ENCODE measurements at places on chromosomes 6 and 20.

- no peak for DNase-seq
Measured at GRCh38 chr6:155523821-155524651, 68.4 kb upstream of the NOX3 start.

DNA sequence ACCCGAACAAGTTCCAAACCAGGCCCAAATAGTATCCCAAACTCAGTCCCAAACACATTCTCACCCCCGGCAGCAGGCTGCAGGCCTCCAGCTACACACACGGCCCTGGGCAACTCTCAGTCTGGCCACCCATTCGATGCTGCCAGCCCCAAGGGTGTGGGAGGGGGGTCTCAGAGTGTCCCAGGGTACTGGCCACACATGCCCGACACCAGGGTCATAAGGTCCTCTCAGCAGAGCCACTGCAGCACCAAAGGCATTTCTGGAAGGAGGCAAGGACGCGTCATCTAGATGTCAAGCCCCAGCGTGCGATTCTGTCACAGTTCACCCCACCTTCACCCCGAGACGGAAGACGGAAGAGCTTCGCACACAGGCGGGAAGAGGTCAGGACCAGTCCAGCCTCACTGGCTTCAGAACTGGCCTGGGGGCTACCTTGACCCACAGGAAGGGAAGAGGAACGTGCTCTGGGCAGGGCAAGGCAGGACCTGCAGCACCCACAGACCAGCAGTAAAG lies 9.5 kb downstream of the MYL9 start:
- DNase-seq = no peak

DNA sequence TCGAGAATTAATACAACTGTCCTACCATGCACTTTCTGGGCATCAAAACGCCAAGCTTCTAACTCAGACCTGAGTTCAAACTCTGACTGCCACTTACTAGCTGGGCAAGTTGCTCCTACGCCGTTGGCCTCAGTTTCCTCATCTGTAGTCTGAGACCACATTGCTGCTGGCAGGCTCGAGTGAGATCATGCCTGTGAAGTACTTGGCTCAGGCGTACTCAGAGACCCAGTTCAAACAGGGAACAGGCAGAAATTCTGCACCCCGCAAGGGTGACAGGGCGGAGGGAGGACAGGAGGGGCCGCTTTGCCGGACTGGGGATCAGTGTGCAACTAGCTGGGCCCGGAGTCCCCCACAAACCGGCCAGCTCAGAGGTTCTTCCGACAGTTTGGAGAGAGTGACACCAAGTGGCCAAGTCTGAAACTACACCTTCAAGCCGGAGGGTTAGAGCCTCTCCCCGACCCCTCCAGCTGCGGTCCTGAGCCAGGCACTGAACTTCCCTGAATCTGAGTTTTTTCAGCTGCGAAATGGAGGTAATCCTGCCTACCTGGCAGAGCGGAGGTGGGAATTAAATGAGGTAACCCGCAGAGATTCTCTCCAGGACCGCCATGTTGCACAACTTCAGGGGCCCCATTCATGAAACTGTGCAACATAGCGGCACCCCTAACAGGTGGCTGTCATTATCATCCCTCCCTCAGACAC lies 46.0 kb upstream of the PTPN1 start:
- no peak for DNase-seq

DNA sequence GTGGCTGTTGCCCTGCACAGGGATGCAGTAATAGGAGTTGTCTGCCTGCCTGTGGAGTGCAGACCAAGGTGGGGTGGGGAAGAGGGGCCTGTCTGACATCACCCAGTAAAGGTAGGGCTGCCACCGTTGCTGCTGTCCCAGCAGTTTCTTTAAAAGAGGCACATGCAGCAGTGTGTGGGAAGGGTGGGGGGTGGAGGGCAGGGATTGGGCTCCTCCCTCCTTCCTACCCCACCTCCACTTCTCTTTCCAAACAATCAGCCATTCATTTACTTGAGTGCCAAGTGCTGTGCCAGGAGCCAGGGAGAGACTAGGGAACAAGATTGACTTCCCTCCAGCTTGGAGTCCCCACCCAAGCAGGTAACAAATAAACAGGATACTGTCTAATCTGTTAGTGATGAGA lies 66.8 kb upstream of the MYL9 start:
- DNase-seq = no peak

- no peak for DNase-seq
Measured at GRCh38 chr6:40552941-40553340, 34.2 kb downstream of the LRFN2 start.

GRCh38 chr6:129473546-129473945 lies 236.4 kb downstream of the ARHGAP18 start:
- no peak for DNase-seq

DNA sequence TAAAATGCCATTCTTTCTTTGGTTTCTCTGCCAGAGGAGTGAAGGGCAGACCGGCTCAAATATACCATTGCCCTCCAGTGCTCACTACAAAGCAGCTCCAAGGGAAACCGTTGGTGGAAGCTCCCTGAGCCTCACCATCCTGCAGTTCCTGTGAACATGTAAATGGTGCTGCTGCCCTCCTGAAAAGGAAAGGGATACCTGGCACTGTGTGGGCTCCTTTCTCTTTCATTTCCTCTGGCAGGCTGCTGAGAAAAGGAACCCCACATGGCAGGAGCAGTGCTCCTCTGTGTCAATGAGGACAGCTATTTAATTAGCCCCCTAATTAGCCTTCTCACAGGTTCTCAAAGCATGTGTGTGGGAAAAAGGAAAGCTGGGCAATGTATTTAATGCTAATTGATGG lies 142.5 kb downstream of the KLHL32 start:
- no peak for DNase-seq

GRCh38 chr20:44142413-44142812 lies 44.6 kb downstream of the JPH2 start:
- DNase-seq = no peak

DNA sequence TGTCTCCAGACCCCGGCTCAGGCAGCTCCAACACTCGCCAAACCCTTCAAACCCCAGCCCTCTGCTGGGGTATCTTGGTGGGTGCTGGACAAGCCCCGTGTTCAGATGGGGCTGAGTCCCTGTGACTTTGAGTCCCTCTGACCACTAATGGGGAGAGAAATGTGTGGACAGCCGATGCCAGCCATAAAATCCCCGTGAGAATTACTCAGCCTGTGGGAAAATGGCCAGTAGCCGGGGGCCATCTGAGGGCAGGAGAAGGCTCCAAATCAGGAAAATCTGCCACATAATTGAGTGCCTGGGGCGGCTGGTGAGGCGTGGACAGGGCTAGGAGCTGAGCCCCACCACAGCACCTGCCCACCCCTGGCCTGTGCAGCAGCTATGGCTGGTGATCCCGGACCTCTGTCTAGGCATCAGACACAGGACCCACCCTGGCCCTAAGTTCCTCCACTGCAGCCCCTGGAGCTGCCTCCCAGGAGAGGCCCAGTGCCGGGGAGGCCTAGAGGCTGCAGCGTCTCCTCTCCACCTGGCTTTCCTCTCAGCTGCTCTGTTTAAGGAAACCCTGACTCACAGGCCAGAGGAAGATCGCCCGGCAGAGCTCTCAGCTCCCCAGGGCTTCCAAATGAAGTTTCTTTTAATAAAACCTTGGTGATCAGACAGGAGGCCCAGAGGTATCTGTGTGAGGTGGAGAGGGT lies 53.7 kb upstream of the SLCO4A1 start:
- no peak for DNase-seq

DNA sequence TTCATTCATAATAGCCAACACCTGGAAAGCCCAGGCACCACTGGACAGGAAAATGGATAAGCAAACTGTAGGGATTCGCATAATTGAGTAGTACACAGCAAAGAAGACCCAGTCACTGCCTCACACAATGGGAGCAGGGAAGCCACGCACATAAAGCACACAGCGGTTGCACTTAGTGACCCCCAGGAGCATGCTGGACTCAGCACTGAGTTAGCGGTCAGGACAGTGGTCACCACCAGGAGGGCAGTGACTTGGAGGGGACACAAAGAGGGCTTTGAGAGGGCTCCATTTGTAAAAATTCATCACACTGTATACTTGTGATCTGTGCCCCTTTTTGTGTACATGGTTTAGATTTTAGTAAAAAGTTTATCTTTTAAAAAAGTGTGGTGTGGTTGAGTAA lies 2.4 kb upstream of the BPIFB3 start:
- DNase-seq = no peak

- DNase-seq = no peak
Measured at GRCh38 chr6:141848029-141848890, 284.5 kb upstream of the GJE1 start.

- no peak for DNase-seq
Measured at GRCh38 chr6:11848852-11849731, 70.5 kb upstream of the ADTRP start.

- DNase-seq = no peak
Measured at GRCh38 chr6:23989885-23990533, 136.0 kb upstream of the NRSN1 start.

DNA sequence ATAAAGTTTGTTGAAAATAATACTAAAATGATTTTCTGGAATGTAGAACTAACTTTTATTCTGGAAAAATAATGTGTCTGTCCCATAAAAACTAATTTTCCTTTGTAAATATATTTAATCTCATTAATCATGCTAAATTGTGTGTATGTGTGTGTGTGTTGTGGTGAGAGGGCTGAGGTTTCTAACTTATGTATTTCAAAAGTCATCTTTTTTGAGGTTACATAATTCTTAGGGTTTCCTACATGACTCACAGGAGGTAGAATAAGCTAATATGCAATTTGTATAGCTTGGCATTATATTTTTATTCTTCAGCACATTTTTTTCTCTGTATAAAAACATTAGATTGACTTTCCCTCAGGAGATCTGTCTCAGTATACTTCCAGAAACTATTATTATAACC lies 64.1 kb upstream of the CLVS2 start:
- DNase-seq = no peak

- no peak for DNase-seq
Measured at GRCh38 chr6:67885081-67886033, 749.7 kb upstream of the ADGRB3 start.

DNA sequence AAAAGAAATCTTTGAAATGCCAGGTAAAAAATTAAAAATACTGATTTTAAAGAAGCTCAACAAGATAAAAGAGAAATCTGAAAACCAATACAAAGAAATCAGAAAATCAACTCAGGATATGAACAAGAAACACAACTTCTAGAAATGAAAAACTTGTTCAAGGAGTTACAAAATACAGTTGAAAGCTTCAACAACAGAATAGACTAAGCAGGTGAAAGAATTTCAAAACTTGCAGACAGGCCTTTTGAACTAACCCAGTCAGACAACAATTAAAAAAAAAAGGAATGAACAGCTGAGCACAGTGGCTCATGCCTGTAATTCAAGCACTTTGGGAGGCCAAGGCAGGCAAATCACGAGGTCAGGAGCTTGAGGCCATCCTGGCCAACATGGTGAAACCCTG lies 57.8 kb downstream of the PDSS2 start:
- no peak for DNase-seq

- no peak for DNase-seq
Measured at GRCh38 chr20:18288749-18289267, 481 bp downstream of the ZNF133 start.

DNA sequence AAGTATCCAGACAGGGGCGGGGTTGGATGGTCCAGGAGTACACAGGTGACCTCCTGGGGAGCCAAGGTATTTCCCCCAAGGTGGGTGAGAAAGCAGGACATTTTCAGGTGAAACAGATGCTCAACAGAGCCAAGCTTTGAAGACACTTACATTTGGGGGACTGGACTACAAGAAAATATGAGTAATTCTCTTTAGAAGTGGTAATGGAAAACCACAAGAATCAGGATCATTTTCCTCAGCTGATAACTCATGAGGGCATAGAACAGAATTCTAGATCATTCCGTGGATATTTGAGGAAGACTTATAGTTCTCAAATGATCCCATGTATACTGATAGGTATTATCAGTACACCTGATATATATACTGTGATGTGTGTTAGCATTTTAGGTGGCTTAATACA lies 89.9 kb downstream of the UST start:
- DNase-seq = no peak

DNA sequence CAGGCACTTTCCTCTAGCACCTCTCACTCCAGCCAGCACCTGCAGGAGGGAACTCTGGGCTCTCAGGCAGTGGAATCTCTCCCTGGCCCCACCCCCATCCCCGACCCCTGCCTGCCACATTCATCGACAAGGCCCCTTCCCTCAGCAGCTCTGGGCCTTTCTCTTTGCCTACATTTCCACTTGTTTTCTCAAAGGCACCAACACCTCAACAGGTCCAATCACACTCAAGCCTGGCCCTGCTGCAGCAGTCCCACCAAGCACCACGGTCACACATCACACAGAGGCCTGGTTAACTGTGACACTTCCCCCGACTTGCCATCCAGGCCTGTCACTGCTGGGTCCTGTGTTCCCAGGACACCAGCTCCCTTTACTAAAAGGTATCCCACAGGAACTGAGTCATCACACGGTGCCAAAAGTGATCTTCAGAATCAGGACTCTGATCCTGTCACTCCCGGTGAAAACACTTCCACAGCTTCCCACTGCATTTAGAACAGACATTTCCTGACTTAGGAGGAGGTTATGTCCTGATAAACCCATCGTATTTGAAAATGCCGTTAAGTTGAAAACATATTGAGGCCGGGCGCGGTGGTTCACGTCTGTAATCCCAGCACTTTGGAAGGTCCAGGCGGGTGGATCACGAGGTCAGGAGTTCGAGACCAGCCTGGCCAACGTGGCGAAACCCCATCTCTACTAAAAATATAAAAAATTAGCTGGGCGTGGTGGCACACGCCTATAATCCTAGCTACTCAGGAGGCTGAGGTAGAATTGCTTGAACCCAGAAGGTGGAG lies 54.9 kb downstream of the MYH7B start:
- no peak for DNase-seq

GRCh38 chr6:159981403-159982245 lies 12.7 kb downstream of the IGF2R start:
- peak; percentile 73 for DNase-seq

- no peak for DNase-seq
Measured at GRCh38 chr6:19268117-19268516, 569.1 kb upstream of the ID4 start.

- peak; percentile 87 for DNase-seq
Measured at GRCh38 chr6:28399350-28400121, at the start of gene ZSCAN12. TSS of gene ZSCAN12 (minus strand) at chr6:28399747. CDS start at chr6:28398405, 1,342 bp downstream.

- DNase-seq = no peak
Measured at GRCh38 chr6:104983776-104984175, 26.9 kb downstream of the LIN28B start.

- no peak for DNase-seq
Measured at GRCh38 chr6:37257320-37257633, 295 bp upstream of the TBC1D22B start.

GRCh38 chr6:89273816-89274215 lies 41.3 kb downstream of the GABRR2 start:
- no peak for DNase-seq

- DNase-seq = no peak
Measured at GRCh38 chr6:128276311-128276710, 244.1 kb downstream of the PTPRK start.

DNA sequence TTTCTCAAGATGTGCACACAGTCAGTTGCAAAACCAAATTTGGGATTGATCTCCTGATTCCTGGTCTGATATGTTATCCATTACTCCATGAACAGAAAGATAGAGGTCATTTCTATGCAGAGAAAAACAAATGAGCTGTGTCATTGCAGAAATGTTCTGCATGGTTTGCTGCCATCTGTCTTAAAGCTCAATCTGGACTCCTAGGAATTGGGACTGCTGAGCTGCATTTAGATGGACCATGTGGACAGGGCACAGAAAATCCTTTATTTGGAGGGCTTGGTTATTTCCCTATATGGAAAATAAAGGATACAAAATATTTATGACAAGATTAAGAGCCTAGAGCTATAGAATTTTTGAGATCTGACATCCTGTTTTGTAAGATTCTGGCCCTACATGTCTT lies 91.3 kb downstream of the ADGRB3 start:
- no peak for DNase-seq
